ENCODE measurements at places on chromosomes 5 and 9.
A peak's percentile ranks its signal among the peaks of the same experiment; 100 is the strongest.

DNA sequence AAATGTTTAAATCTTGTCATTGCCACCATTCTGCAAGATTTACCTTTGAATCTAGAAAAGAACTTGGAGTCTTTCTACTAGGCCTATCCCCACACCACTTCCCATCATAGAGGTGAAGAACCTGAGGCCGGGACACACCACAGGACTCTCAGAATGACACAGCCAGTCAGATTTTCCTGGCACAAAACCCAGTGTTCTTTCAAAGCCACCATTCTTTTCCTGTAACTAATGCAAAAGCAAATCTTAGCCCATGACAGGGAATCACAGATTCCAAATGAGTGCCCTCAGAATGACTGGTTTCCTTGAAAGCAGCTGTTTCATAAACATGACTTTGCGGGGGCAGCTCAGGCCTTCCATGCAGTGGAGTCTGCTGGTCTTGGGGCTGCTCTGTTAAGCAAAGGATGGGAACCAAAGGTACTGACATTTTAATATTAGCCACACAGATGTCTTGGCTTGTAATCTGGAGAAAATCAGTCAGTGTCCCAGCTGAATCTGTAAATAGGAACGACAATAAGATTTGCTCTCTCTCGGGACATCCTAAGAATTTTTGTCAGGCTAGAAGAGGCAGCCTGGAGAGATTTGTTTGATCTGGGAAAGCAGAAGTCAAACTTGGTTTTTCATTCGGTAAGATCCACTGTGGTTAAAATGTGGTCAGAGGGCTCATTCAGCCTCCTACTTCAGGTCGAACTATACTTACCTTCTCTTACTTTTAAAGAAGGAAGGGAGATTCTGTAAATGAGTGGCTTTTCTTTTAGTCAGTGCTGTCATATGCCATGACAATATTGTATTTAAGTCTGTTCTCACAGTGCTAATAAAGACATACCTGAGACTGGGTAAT lies 115.1 kb downstream of the PALM2AKAP2 start:
- DNase-seq = no peak

DNA sequence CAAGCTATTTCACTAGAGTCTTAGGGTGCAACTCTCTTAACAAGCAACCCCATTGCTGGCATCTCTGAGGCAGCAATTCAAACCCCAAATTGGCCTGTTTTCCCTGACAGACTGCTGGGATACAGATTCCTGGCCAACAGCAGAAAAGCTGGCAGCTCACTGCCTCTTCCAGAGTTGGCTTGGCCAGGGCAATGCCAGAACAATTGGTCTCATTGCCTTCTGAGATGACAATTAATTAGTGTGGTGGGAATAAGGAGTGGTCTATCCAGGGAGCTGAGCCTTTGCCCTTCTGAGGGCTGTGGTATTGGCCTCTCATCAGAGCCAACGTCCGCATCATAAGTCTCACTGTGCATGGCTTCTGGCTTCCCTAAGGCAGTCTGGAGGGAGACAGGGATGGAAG lies 183.2 kb downstream of the GNAQ start:
- no peak for DNase-seq

- DNase-seq = peak; percentile 3
These were observed 32.4 kb downstream of the INSL4 start for GRCh38 chr9:5263351-5264218.

DNA sequence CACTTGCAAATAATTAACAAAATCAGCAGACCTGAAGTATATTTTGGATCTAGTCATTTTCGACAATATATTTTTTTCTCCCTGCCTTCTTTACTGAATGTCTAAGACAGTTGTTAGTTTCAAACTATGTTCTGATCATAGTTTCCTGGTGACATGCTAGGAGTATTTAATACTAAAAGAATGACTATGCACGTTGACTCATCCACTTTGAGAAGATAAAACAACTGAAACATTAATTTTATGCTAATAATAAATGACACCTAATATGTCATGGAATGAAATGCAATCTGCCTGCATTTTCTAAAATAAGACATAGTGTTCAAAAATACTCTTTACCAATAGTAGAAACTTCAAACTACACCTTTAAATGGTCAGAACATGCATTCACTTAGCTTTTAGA lies 2123.7 kb upstream of the C9orf72 start:
- no peak for DNase-seq

DNA sequence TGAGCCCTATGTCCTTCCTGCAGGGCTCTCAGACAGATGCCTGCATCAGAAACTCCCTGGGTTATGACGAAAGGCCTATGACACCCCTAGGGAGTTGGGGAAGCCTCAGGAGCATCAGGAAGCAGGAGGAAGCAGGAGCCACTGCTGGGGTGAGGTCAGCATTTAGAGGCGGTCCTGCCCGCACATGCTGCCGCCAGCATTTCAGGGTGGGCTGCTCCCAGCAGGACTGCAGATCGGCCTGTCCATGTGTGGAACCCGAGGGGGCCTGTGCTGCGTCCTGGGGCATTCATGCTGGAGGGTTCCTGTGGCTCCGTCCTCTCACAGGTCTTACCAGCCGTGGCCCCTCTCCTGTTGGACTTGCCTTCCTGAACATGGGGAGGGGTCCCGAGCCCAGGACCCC lies 6.9 kb downstream of the NKD2 start:
- DNase-seq = no peak

- no peak for DNase-seq
These were observed 97.7 kb upstream of the LRRTM2 start for GRCh38 chr5:138972836-138973235.

DNA sequence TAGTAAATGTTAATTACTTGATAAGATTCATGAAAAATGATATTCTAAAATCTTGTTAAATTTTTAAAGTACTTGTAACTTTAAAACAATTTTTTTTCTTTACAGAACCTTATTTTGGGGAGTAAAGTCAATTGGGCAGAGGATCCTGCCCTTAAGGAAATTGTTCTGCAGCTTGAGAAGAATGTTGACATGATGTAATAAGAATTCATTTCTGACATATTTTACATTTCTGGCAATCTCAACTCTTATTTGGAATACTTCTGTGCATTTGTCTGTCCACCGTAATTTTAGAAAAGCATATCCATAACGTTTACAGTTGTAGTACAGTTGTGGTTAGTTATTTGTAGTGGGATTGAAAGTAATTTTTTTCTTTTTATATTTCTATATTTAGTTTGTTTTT lies 20.2 kb downstream of the CENPH start:
- DNase-seq = no peak

DNA sequence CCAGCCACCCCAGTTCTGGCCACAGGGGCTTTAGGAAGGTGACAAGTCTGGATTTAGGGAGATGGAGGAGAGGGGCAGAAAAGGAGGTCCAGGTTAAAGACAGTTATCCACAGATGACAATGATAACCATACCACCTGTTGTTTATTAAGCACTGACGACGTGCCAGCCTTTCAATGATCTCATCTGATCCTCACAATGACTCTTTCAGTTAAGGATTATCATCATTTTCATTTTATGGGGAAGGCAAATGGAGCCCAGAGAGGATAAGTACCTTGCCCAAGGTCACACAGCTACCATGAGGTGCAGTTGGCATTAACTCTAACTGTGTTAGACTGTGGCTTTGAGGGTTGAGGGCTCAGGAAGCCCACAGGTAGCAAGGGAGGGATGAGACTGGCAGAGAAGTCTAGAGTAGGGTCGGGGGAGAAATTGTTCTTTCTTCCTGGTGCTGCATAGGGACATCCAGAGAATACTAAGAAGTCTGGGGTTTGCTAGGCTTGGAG lies 21.5 kb upstream of the JADE2 start:
- no peak for DNase-seq

DNA sequence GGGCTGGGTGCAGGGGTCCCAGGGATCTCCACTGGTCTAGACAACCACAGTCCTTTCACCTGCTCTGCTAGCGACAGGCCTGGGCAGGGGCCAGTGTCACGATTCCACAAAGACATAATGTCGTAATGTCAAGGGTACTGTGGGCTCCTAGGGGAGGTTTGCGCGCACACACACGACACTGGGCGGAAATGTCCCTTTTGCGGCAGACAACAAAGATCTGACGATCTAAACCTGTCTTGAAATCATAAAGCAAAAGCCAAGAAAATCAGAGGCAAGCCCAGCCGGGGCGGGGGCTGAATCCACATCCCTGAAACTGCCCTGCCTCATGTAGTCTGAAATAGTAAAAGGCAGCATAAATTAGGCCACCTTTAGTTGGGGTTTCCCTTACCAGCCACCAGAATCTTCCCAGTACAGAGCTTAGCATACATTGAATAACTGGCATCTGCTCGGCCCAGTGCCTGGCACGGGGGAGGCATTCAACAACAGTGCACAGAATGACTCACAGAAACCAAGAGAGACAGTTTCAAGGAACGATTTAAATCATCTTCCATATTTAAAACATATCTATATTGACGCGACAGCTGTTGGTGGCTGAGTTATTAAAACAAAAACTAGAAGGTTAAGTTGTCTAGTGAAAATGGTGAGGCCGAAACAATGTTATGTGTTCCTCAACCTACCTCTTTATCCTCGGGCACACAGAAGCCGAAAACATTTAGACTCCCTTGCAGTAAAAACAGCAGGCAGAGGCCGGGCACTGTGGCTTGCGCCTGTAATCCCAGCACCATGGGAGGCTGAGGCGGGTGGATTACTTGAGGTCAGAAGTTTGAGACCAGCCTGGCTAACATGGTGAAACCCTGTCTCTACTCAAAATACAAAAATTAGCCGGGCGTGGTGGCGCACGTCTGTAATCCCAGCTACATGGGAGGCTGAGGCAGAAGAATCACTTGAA lies 151.0 kb downstream of the MYO10 start:
- DNase-seq = no peak

- no peak for DNase-seq
These were observed 416.8 kb downstream of the IRX2 start for GRCh38 chr5:2334719-2335118.

- no peak for DNase-seq
These were observed 47.7 kb upstream of the TEX48 start for GRCh38 chr9:114729706-114730105.

DNA sequence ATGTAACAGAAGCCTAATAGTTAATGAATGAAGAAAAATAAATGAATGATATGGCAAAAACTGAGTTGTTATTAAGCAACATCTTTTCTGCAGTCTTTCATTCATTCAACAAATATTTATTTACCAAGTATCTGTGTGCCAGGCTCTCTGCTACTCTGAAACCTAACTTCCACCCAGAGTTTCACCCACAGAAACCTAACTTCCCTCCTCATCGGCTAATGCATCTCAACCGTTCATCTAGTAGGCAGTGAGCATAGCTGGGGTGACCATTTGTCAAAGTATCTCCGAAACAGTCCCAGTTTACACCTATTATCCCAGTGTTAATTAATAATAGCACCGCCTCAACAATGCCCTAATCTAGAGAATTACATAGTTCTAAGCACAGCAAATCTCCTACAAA lies 1.5 kb downstream of the TTC39B start:
- DNase-seq = no peak

DNA sequence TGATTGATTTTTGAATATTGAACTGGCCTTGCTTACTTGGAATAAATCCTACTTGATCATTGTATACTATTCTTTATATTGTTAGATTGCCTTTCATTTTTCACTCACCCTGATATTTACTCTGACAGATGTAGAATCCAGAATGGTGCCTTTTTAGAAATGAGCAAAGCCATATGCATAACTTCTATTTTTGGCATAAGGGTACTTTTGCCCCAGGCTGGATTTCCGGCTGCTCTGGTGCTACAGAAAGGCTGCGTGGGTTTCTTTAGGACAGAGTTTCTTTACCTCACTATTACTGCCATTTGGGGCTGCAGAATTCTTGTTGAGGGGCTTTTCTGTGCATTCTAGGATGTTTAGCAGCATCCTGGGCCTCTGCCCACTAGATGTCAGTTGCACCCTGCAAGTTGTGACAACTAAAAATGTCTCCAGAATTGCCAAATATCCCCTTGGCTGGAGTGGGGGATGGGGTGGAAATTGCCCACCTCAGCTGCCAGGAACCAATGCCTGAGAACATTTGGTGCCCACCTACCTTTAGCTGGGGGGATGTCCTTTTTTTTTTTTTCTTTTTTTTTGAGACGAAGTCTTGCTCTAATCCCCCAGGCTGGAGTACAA lies 50.1 kb downstream of the SLC36A1 start:
- DNase-seq = no peak
